HCT116 (cell line): ENCODE measurements at places on chromosomes 1 and 21. TPM values are rescaled to one million over a fixed set of nuclear protein-coding genes. Genes with fewer than 3 reads are reported as not detected.

- no peaks in the 10 kb centered on the region for H3K36me3 ChIP-seq
- no peak for DNase-seq
- no peak overlapping the region for H3K27ac ChIP-seq
- no peak overlapping the region for H3K4me3 ChIP-seq
- H3K27me3 ChIP-seq, result no peaks in the 10 kb centered on the region
- H3K4me1 ChIP-seq, result no peaks in the 10 kb centered on the region
These were observed 484.1 kb upstream of the USP24 start for GRCh38 chr1:55699228-55699627.

GRCh38 chr21:45288441-45288841 is 746 bp upstream of the POFUT2 start:
- H3K4me3 ChIP-seq, result peak overlapping the region; percentile 80
- H3K4me1 ChIP-seq, result peaks cover 25% of the 10 kb centered on the region
- H3K36me3 ChIP-seq, result no peaks in the 10 kb centered on the region; the same call in 1 of the 2 replicates
- H3K27ac ChIP-seq, result peak overlapping the region; percentile 38; the same call in 1 of the 2 replicates

OR10Z1 gene
- not detected for total RNA-seq

GRCh38 chr1:89198491-89199072 is at the start of gene GBP4:
TSS of gene GBP4 (minus strand) at chr1:89198942. CDS start at chr1:89198834, 108 bp downstream.
- no peak within 1 kb of the TSS for H3K27ac ChIP-seq
- no peak within 1 kb of the TSS for H3K4me3 ChIP-seq
- H3K36me3 ChIP-seq, result no peaks in the 10 kb centered on the region
- H3K27me3 ChIP-seq, result no peaks in the 10 kb centered on the region

RO60 gene
- total RNA-seq, result 69.5 TPM

GRCh38 chr1:245754463-245754961 is 599.7 kb downstream of the KIF26B start:
- DNase-seq, result no peak
- no peak overlapping the region for H3K27ac ChIP-seq
- no peaks in the 10 kb centered on the region for H3K27me3 ChIP-seq
- no peaks in the 10 kb centered on the region for H3K4me1 ChIP-seq

DNA sequence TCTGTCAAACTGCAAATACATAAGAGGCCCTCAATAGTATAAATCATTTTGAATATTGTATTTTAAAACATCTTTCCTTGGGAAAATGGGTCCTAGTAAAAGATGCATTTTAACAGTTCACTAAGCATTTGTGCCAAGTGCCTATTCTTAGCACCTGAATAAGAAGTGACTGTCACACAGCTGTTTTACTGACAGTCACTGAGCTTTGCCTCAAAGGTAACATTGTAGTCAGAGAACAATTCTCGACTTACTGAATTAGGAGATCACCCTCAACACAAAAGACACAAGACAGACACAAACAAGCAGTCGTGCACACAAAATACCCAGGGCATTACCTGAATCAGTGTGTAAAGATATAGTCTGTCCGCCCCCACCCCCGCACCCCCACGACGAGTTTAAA is 408 bp downstream of the ESRRG start:
- no peaks in the 10 kb centered on the region for H3K27me3 ChIP-seq
- H3K36me3 ChIP-seq, result no peaks in the 10 kb centered on the region
- no peak for DNase-seq
- no peaks in the 10 kb centered on the region for H3K4me1 ChIP-seq
- H3K4me3 ChIP-seq, result no peak overlapping the region

GRCh38 chr1:34800214-34800613 is 7.4 kb downstream of the GJA4 start:
- H3K27ac ChIP-seq, result no peak overlapping the region
- H3K4me3 ChIP-seq, result no peak overlapping the region
- no peaks in the 10 kb centered on the region for H3K4me1 ChIP-seq
- no peak for DNase-seq
- H3K27me3 ChIP-seq, result peaks cover 3% of the 10 kb centered on the region; the same call in 1 of the 2 replicates

DNA sequence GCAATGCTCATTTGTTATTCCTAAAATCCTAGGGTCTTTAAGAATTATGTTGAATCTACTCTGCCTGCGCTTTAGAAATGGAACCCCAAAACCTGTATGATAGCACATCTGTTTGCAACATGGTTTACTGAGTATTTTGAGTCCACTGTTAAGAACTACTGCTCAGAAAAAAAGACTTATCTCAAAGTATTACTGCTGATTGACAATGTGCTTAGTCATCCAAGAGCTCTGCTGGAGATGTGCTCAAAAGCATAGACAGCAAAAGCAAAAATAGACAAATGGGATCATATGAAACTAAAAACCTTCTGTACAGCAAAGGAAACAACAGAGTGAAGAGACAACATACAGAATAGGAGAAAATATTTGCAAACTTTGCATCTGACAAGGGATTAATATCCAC is 107.0 kb downstream of the CTH start:
- no peak for DNase-seq
- H3K27me3 ChIP-seq, result no peaks in the 10 kb centered on the region
- H3K4me3 ChIP-seq, result no peak overlapping the region

GRCh38 chr1:234311414-234311813 is 61.8 kb upstream of the COA6 start:
- H3K27me3 ChIP-seq, result no peaks in the 10 kb centered on the region
- no peak overlapping the region for H3K4me3 ChIP-seq
- H3K36me3 ChIP-seq, result no peaks in the 10 kb centered on the region
- H3K4me1 ChIP-seq, result no peaks in the 10 kb centered on the region

- no peak for DNase-seq
- H3K4me3 ChIP-seq, result no peak overlapping the region
- H3K27me3 ChIP-seq, result no peaks in the 10 kb centered on the region
- no peak overlapping the region for H3K27ac ChIP-seq
- H3K36me3 ChIP-seq, result no peaks in the 10 kb centered on the region
These were observed 6.2 kb downstream of the TTF2 start for GRCh38 chr1:117066367-117066766.

- no peak overlapping the region; the same call in 1 of the 2 replicates for H3K27ac ChIP-seq
- H3K4me3 ChIP-seq, result peak overlapping the region; percentile 36
- no peak for DNase-seq
- H3K4me1 ChIP-seq, result peaks cover 11% of the 10 kb centered on the region
- no peaks in the 10 kb centered on the region; the same call in 1 of the 2 replicates for H3K27me3 ChIP-seq
These were observed 692 bp downstream of the SORT1 start for GRCh38 chr1:109396871-109397580.

PRR9 gene
- not detected for total RNA-seq

DNA sequence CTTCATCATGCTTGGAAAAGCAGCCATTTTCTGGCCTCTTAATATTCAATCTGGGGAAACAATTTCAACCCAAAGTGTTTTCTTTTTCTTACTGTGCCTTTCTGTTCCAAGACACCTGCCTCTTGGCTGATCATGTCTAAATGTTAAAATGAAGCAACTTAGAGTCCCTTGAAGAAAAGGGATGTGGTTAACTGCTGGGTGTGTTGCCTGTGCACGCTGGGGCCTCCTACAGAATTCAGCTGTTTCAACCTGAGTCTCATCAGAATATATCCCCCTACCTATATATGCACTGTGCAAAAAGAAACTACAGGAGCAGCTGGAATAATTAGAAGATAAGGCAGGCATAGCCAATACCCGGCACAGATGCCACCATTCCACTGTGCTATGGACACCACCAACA is 222.0 kb downstream of the OMA1 start:
- DNase-seq, result no peak
- no peak overlapping the region for H3K4me3 ChIP-seq
- H3K4me1 ChIP-seq, result no peaks in the 10 kb centered on the region
- no peaks in the 10 kb centered on the region for H3K36me3 ChIP-seq

- no peaks in the 10 kb centered on the region for H3K27me3 ChIP-seq
- H3K27ac ChIP-seq, result no peak overlapping the region
- no peaks in the 10 kb centered on the region for H3K4me1 ChIP-seq
- no peaks in the 10 kb centered on the region for H3K36me3 ChIP-seq
These were observed 39.5 kb downstream of the TRPM2 start for GRCh38 chr21:44392916-44393315.

AQP10 gene
- not detected for total RNA-seq

- H3K27ac ChIP-seq, result peak overlapping the region; percentile 30; the same call in 1 of the 2 replicates
- no peak overlapping the region for H3K4me3 ChIP-seq
- peaks cover 42% of the 10 kb centered on the region for H3K4me1 ChIP-seq
- DNase-seq, result no peak
- no peaks in the 10 kb centered on the region for H3K36me3 ChIP-seq
These were observed 35.2 kb downstream of the NENF start for GRCh38 chr1:212467843-212468482.

GRCh38 chr1:145963265-145964019 is 933 bp downstream of the ANKRD34A start:
- no peaks in the 10 kb centered on the region for H3K27me3 ChIP-seq
- no peak for DNase-seq
- no peaks in the 10 kb centered on the region for H3K36me3 ChIP-seq
- H3K4me1 ChIP-seq, result peaks cover 19% of the 10 kb centered on the region

DNA sequence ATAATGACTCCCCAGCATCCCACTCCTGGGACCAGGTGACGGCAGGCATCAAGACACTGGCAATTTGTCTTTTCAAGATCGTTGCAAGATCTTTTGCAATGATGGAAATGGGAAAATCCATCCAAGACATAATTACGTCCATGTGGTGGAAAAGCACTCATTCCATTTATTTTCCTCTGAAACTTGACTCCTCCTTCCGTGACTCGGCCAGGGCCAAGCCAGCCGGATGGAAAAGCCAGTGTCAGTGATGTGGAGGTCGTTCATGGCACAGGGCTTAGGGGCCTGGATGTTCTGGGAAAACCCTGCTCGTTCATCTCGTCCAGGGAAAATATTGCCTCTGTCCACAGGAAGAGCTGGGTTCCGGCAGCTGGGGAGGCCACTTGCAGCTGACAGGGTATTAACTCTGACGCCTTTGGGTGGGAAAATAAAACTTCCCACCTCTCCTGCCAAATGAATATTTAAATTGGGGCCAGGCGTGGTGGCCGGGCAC is 46.2 kb downstream of the C1orf198 start:
- no peaks in the 10 kb centered on the region for H3K36me3 ChIP-seq
- no peak overlapping the region for H3K27ac ChIP-seq

CD1E gene
- total RNA-seq, result not detected

GRCh38 chr1:186905561-186905960 is 76.8 kb downstream of the PLA2G4A start:
- H3K4me3 ChIP-seq, result no peak overlapping the region
- no peaks in the 10 kb centered on the region for H3K4me1 ChIP-seq
- no peak for DNase-seq
- H3K27me3 ChIP-seq, result no peaks in the 10 kb centered on the region
- no peak overlapping the region for H3K27ac ChIP-seq

LCE6A gene
- not detected for total RNA-seq

MLLT11 gene
- total RNA-seq, result 0.17 TPM

- no peaks in the 10 kb centered on the region for H3K4me1 ChIP-seq
- no peaks in the 10 kb centered on the region for H3K36me3 ChIP-seq
- DNase-seq, result no peak
- no peak overlapping the region for H3K4me3 ChIP-seq
- H3K27me3 ChIP-seq, result no peaks in the 10 kb centered on the region
- no peak overlapping the region for H3K27ac ChIP-seq
These were observed 25.7 kb downstream of the SLC37A1 start for GRCh38 chr21:42539342-42539741.

C1orf210 gene
- total RNA-seq, result 7.6 TPM

DNA sequence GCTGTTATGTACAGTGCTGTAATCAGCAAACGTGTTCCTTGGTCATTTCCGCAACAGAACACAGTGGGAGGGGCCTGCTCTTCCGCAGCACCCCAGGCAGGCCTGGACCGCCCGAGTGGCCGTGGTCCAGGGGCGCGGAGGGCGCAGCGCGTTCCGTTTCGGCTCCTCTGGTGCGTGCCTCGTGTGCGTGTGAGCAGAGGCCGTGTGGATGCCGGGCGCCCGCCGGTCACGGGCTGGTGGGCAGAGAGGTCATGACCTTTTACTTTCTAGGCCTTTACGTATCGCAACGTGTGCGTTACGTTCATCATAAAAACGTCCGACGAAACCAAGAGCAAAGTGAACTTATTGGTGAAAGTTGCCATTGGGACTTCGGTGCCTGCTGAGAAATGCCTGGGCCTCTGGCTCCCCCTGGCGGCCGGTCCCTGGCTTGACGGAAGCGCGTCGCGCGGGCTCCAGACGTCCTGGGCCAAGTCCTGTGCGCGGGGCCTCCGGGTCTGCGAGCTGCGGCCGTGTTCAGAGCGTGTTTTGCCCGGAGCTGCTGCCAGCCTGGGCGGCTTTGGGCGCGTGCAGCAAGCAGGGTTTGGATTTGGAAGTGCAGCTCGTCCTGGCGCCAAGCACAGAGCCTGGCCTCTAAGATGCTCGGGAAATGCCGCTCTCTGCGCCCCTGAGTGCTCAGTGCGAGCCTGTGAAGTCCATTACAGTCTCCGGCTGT is 34.4 kb downstream of the COL18A1 start:
- H3K27ac ChIP-seq, result peak overlapping the region; percentile 2; the same call in 1 of the 2 replicates
- peaks cover 9% of the 10 kb centered on the region; the same call in 1 of the 2 replicates for H3K4me1 ChIP-seq
- no peaks in the 10 kb centered on the region for H3K27me3 ChIP-seq
- no peak overlapping the region for H3K4me3 ChIP-seq

DNA sequence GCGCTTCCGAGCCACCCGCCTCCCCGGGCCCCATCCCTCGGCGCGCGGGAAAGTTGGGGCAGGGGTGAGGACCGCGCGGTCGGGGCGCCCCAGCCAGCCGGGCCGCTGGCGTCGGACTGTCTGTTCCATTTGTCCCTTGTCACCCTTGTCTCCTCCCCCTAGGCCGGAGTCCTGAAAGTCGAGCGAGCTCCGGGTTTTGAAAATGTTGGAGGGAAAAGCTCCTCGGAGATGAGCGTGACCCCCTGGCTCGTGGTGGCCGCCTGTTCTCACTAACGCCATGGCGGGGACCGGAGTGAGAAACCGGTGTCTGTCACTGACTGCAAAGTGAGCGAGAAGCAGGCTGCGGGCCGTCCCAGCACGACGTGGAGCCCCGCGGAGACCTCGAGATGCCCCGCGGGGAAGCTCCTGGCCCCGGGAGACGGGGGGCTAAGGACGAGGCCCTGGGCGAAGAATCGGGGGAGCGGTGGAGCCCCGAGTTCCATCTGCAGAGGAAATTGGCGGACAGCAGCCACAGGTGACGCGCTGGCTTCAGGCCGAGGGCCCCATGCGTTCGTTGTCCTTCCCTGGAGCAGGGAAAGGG is 491 bp downstream of the PER3 start:
- H3K27ac ChIP-seq, result peak overlapping the region; percentile 64; the same call in 1 of the 2 replicates
- no peak for DNase-seq
- H3K4me1 ChIP-seq, result peaks cover 13% of the 10 kb centered on the region
- H3K36me3 ChIP-seq, result no peaks in the 10 kb centered on the region; the same call in 1 of the 2 replicates
- H3K27me3 ChIP-seq, result no peaks in the 10 kb centered on the region
